Muscle of arm (tissue), 14 donors: ENCODE measurements at places on chromosomes 12 and 14.

DNA sequence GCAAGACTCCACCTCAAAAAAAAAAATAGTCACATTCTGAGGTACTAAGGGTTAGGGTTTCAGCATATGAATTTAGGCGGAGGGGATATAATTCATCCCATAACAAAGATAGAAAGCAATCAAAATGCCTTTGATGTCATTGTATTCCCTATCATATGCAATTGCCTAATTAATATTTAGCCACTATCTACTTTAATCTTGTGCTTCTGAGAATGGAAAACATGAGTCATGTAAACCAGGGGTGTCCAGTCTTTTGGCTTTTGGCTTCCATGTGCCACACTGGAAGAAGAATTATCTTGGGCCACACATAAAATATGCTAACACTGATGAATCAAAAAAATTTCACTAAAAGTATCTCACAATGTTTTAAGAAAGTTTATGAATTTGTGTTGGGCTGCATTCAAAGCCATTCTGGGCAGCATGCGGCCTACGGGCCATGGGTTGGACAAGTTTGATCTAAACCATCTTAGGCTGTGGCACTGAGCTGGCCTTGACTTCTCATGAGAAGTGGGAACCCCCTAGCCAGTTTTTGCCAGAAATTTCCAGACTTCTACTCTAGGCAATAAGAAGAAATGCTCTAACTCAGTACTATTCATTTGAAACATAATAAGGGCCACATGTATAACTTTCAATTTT is 219.8 kb downstream of the PTPRO start:
- no peak for DNase-seq

- DNase-seq = no peak
Measured at GRCh38 chr12:108273217-108273616, 65.9 kb downstream of the CMKLR1 start.

DNA sequence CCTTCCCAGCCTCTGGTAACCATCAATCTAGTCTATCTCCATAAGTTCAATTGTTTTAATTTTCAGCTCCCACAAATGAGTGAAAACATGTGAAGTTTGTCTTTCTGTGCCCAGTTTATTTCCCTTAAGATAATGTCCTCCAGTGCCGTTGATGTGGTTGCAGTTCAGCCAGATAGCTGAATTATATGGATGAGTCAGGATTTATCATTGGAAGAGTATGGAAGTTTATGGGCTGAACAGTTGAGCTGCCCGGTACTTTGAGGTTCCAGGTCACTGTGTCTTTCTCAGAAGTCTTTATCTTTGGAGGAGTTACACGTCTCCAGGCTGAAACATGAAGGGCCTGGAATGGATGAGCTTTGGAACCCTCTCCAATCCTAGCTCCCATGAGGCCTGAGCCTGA is 120.1 kb downstream of the ASCL4 start:
- no peak for DNase-seq

DNA sequence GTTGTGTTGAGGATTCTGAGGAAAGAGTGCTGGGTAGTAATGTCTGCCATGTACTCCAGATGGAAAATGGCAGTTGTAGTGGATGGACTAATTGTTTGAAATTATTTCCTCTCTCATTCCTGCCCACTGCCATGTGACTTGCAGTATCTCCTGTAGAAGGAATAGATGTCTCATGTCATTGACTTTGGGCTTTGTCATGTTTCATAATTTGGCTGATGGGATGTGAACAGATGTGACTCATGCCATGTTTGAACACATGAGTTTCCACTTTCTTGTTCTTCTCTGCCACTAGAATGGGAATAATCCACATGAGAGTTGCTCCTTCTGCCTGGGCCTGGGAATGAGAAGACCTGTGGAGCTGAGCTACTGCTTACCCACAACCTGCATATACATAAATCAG is 2.4 kb upstream of the CALCOCO1 start:
- DNase-seq = no peak

- DNase-seq = no peak
Measured at GRCh38 chr12:90183201-90183600, 474.6 kb upstream of the ATP2B1 start.

GRCh38 chr12:42568952-42569915 is 20.3 kb downstream of the PRICKLE1 start:
- no peak for DNase-seq

DNA sequence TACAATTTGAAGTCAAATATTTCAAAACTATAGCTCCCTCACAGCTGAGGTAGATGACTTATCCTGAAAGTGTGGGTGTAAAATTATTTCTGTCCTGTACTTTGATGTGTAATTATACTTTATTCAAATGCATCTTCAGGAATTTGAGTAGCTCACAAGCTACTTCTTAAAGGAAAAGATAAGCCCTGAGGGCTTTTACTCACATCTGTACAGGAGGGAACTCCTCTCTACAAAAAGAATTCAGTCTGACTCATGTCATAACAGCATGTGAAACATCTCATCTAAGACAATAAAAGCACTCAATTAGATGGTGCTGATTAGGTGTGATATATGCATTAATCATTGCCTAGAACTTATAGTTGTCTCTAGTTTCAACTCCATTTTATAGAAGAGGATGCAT is 452.0 kb downstream of the PRKD1 start:
- DNase-seq = no peak

DNA sequence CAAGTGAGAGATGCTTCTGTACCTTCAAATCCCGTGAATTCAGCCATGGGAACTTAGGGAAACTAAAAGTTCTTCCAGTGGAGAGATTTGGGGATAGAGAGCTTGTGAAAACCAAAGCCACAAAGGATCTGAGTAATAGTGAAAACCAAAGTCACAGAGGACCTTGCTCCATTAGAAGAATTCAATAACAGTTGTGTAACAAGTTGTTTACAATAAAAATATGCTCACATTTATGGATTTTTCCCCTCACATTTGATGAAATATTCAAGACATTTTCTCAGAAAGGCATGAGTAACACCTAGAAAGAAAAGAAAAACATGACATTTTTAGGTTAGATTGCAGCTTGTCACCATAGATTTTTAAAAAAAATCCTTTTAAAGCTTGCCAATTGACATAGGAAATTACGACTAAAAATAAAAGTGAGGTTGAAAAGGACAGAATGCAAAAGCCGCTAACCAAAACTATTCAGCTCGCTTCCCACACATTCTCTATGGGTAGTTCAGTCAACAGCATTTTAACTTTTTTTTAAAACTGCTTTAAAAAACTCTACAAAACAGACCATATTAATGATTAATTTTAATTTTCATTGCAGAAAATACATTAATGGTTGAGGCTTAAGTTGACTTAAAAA is 113.2 kb downstream of the CAND1 start:
- DNase-seq = no peak

- peak; percentile 70 for DNase-seq
Measured at GRCh38 chr12:20370014-20370386, 1.7 kb downstream of the PDE3A start.

DNA sequence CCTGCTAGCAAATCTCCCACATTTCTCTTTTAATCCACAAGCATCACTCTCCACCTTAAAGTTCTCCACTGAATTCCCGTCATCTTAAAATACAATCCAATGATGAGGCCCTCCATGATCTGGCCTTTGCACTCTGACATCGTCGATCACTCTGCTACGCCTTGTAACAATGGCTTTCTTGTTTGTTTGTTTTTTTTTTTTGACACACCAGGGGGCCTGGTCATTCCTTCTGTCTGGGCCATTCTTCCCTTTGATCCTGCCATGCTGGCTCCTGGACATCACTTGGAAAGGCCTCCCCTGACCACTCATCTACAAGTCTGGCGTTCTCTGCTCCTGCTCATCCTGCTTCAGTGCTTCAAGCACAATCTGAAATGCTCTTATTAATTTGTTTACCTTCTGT is 233.5 kb downstream of the PPM1H start:
- no peak for DNase-seq

DNA sequence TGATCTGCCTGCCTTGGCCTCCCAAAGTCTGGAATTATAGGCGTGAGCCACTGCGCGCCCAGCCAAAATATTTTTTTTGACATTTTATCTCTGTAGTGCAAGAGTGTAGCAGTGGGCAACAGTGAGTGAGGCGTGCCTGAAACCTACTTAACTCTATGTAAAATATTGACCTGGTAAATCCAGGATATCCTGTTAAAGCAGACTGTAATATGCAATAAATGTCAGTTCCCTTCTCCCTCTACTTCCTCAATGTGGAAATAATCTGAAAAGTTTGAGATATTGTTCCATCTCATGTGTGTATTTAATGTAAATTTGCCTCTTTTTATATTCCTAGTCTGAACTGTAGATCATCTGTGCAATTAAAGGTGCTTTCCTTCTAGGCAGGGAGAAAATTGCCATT is 9.5 kb upstream of the CDK17 start:
- no peak for DNase-seq

- DNase-seq = no peak
Measured at GRCh38 chr12:27031531-27031930, 9.2 kb downstream of the MED21 start.

- DNase-seq = no peak
Measured at GRCh38 chr12:112168561-112168971, 43.2 kb downstream of the TRAFD1 start.

GRCh38 chr12:48970702-48971334 is 717 bp downstream of the WNT10B start:
- no peak for DNase-seq

GRCh38 chr12:32693036-32693435 is 13.9 kb downstream of the DNM1L start:
- DNase-seq = no peak

DNA sequence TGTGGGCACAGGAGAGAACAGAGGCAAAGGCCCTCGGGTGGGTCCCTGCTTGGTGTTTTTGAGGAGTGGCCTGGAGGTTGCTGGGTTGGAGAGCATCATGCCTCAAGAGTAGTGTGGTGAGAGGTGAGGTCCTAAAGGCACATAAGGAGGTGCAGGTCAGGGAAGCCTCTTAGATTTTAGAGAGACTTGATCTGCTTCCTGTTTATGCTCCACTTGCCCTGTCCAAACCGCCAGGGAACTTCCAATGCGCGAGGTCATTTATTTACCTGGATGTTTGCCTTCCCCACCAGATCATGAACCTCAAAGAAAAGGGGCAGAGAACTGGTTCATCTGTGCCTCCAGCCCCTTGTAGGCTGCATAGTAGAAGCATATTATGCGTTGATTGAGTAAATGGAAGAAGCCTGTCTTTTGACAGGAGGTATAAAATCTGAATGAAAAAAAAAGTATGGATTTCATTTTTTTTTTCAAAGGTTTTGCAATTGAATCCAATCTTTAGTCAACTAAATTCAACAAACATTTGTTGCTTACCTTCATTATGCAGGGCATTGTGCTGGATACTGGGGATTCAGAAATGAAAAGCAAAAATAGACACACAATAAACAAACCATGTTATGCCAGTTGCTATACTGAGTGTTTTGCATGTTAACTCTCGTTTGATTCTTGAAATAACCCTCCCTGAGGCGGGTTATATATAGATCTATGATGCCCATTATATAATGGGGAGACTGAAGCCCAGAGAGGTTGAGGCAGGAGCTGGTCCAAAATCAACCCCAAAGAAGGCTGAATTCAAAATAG is 485.2 kb downstream of the VRK1 start:
- no peak for DNase-seq

DNA sequence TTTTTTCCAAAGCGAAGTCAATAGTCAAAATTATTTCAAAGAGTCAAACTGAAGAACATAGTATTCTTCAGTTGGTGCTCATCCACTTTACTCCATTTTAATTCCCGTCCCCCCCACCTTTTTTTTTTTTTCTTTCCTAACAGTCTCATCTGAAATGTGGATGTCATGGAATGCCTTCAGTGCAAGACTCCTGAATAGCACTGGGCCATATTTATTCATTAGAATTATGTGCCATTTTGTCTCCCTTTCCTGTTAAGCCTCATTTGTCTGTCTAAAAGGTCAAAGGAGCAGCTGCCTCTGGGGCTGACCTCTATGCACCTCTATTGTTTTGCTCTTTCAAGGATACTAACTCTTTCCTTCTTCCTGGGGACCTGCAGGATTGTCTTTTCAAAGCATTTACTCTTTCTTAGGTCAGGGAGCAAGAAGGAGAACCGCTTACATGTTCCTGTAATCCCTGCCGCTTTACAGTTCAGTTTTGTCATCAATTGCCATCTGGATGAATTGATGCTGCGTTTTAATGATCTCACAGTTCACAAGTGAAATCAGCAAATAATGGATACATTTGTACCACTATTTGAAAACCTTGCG is 310.6 kb downstream of the NPAS3 start:
- no peak for DNase-seq

DNA sequence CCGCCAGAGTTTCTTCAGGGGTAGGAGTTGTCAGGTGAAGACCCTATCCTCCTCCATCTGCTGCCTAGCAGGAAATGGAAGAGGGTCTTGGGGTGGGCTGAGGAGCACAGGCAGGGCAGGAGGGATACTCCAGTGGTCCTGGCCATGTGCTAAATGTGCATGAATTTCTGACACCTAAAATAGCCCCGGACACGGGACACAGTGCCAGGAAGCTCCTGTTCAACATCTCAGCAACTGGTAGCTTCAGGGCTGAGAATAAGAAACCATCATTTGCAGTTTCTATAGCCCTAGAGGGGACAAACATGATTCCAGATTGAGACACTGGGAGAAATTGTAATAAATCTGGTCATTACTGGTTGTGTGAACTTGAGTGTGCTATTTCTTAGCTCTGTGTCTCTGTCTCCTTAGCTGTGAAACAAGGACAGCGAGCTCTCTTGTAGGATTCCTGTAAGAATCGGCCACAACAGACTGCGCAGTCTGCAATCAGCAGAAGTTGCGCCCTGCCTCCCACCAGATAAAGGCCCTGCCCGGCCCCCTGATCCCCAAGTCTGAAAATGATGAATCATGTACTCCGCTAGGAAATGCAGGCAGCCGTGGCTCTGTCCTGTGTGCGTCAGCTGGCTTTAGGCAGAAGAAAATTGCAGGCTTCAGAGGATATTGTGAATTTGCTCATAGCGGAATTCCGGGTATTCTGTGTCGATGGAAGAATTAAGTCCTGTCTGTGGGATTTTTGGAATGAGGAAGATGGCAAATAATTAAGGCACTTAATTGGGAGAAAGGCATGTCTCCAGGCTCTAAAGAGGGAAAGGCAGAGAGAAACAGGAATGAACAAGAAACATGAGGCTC is 35.2 kb upstream of the MEG3 start:
- peak; percentile 29 for DNase-seq

GRCh38 chr14:24285351-24285750 is 14.0 kb upstream of the RABGGTA start:
- no peak for DNase-seq

- peak; percentile 90 for DNase-seq
Measured at GRCh38 chr14:35046048-35046750, at the start of gene FAM177A1. FAM177A1 (plus strand) TSS chr14:35046272; CDS start chr14:35046464, 192 bp downstream.

DNA sequence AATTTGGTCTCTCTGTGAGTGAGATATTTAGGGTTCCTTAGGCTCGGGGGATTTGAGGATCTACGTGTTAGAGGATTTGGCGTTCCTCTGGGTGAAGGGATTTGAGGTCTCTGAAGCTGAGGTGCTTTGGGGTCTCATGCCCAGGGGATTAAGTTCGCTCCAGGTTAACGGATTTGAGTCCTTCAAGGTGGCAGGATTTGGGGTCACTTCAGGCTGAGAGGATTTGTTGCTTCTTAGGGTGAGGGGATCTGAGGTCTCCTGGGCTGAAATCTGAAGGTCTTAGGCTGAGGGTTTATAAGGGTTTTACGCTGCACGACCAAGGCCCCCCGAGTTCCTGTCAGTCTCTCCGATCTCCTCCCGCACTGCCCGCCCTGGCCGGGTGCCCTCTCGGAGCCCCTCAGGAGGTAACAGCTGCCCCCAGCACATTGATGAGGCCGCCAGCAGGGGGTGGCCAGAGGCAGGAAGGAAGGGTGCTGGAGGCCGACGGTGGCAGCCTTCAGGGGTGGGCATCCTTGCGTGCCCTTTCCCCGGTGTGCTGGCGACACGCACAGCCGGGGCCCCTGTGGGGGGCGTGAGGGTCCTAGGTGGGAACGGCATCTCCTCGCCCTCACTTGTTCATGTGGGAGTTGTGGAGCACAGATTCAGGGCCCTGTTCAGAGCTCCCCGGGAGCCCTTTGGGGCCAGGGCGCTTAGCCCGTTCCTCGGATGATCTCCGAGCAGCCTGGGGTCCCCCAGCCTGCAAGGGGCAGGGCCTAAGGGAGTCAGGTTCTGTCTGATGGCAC is 14.3 kb downstream of the CEP170B start:
- no peak for DNase-seq
